ENCODE measurements at places on chromosomes 2 and 18. TPM values are rescaled to one million over a fixed set of nuclear protein-coding genes. Genes with fewer than 3 reads are reported as not detected.

Gene CNGA3
- 3.9 TPM for total RNA-seq

Gene GAL3ST2
- total RNA-seq, result not detected

Gene TAF1B
- total RNA-seq, result 15.0 TPM

Gene ANXA4
- 98.4 TPM for total RNA-seq

Gene MERTK
- total RNA-seq, result 8.8 TPM
